ENCODE measurements at places on chromosomes 2 and 18. TPM values are rescaled to one million over a fixed set of nuclear protein-coding genes. Genes with fewer than 3 reads are reported as not detected.

The SNTG2 gene
- 0.14 TPM for total RNA-seq

The TTC39C gene
- total RNA-seq, result 28.8 TPM

The CARF gene
- total RNA-seq, result 3.9 TPM

The FEV gene
- total RNA-seq, result not detected

The ATP5MC3 gene
- total RNA-seq, result 414 TPM

The AQP12A gene
- total RNA-seq, result not detected

The MLPH gene
- total RNA-seq, result not detected

The ALK gene
- total RNA-seq, result not detected

The VWC2L gene
- not detected for total RNA-seq

The MFSD2B gene
- total RNA-seq, result 0.14 TPM

The TSHZ1 gene
- total RNA-seq, result 12.4 TPM

The REG3A gene
- not detected for total RNA-seq

The SKOR2 gene
- total RNA-seq, result not detected

The CD8A gene
- 1.3 TPM for total RNA-seq

The EFR3B gene
- 0.12 TPM for total RNA-seq

The FSHR gene
- total RNA-seq, result not detected

The APCDD1 gene
- total RNA-seq, result not detected

The SCN2A gene
- total RNA-seq, result not detected

The MEIS1 gene
- total RNA-seq, result not detected

The LOXL3 gene
- total RNA-seq, result 1.5 TPM

The COPS9 gene
- total RNA-seq, result 132 TPM
